Activated CD8-positive, alpha-beta memory T cell treated with anti-CD3 and anti-CD28 coated beads for 4 hours (primary cell): ENCODE measurements at places on chromosomes 1 and 21.

DNA sequence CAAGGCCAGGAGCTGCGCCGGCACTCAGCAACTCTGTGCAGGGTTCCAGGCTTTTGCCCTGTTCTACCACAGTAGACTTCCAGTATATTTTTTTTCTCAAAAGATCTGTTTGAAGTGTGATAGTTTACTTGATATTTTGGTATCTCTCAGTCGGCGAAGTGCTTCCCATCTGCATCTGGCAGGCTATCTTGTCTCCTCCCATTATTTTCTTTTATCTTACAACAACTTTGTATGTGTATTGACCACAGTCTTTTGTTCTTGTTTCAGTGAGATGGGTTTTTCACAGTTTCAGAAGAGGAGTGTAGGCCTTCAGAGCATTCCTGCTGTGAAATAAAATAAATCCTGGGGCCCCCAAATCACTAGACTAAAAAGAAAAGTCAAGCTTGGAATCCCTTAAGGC lies 292.9 kb downstream of the PTGER3 start:
- no peak for DNase-seq

DNA sequence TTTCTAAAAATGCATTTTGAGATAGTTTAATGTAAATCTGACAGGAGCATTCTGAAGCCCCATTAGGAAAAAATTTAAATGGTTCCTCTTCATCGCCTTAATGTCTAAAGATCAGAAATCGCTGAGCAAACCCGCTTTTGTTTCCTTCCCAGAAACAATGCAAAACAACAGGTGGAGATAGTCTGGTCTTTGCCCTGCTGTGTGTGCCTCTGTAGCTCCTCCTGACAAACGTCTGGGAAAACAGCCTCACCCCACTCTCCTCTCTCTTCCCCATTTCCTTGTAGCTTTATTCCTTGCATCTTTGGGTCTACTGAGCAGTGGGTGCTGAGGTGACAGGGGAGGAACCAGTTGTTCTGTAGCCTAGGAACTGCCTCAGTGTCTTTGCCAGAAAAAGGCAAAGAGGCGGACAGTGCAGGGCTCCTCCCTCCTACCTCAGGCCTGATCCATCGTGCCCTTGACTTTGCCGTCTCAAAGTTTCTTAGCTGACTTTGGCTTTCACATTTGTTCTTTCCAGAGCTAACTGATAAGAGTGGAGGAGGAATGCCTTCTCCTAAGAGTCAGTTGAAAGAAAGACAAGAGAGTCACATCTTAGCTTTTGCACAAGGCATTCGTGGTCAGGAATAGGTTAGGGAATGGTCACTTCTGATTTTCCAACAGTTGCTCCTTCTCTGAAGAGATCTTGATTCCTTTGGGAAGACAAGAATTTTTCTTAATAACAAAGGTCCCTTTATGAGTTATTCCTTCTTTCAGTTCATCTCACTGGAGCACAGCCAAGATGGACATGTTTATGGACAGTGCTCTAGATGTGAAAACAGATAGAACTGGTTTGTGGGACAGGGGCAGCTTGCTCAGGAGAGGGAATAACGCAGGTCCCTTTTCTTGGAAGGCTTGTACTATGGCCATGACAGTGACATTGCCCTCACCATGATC lies 24.9 kb downstream of the SYT11 start:
- DNase-seq, result no peak

GRCh38 chr1:48026275-48026674 lies 29.1 kb upstream of the TRABD2B start:
- DNase-seq, result no peak

- no peak for DNase-seq
Measured at GRCh38 chr1:1213345-1214265, at the start of gene TNFRSF4. Gene TNFRSF4, minus strand, starts transcription at chr1:1214153. Its CDS starts 26 bp downstream, at chr1:1214127.

- DNase-seq, result no peak
Measured at GRCh38 chr1:203291201-203292096, 13.9 kb upstream of the BTG2 start.

DNA sequence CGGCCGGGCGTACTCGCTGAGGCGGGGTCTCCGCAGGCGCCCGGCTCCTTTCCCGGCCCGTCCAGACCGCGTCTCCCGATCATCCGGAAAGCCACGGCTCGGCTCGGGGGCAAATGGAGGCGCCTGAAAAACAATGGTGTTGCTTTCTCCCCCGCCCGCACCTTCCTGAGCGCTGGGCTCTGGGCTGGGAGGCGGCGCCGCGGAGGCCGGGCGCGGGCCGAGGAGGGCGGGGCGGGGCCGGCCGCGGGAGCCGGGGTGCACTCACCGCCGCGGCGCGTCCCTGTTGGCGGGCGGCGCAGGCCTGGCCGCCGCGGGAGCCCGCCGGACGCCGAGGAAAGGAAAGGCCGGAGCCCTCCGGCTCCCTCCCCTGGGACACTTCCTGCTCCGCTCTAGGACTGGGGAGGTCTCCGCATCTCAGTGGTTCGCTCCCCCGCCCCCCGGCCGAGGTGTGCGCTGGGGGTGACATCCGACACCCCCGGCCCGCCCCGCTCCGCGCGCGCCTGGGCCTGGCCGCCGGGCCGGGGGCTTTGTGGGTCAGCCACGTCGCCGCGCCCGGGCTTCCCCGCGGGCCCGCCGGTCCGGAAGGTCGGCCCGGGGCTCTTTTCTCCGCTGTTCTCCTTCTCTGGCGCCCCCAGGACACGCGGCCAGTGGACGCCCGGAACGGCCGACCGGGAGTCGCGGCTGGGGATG lies at the start of gene ZNF496:
TSS of gene ZNF496 (minus strand) at position 343 of the 690 bp plus-strand sequence. CDS start 2,289 bp downstream, outside the sequence.
- peak; percentile 46 for DNase-seq

GRCh38 chr1:31043631-31044030 lies 21.9 kb downstream of the PUM1 start:
- DNase-seq, result no peak

DNA sequence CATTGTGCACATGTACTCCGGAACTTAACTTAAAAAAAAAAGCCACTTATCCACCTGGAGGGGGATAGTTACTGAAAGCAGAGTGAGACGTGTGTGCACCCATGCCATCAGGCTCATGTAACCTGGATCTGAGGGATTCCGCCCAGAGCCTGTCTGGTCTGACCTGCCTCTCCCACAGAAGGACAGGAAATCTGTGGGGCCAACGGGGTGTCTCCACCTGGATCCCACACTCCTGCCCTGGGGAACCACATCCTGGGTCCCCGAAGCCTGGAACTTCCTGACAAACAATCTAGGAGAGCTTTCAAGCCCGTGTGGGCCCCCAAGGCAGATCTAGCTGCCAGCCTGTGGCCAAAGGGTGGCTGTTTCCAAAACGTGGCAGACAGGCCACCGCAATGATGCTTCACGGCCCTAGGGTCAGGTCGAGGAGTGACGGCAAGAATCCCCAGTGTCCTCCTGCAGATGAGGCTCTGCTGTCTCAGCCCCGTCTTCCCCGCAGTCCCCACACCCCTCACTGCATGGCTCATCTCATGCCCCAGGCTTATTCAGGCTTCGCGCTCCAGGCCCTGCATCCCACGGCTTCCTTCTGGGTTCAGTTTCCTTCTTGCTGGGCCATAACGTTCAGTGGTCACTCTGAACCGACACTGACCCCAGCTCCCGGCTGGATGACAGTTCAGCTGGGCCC lies 21.0 kb upstream of the PCBP3 start:
- no peak for DNase-seq

DNA sequence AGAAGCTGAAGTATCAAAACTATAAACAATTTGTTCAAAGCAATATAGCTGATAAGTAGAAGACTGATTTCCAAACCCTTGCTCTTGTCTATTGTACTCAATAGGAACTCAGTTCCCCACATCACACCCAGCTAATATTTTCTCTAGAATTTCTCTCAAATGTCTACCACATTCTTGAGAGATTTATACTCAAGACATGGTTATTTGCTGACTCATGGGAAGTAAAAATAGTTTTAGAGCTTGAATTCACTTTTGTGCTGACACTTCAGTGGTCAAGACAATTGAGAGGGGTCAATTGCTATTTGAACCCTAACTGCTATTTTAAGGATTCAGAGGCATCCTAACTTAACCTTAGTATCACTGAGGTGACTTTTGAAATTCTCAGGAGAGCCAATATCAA lies 99.0 kb downstream of the TNNI3K start:
- DNase-seq, result no peak

GRCh38 chr1:204990721-204991341 lies 52.2 kb upstream of the CNTN2 start:
- no peak for DNase-seq

DNA sequence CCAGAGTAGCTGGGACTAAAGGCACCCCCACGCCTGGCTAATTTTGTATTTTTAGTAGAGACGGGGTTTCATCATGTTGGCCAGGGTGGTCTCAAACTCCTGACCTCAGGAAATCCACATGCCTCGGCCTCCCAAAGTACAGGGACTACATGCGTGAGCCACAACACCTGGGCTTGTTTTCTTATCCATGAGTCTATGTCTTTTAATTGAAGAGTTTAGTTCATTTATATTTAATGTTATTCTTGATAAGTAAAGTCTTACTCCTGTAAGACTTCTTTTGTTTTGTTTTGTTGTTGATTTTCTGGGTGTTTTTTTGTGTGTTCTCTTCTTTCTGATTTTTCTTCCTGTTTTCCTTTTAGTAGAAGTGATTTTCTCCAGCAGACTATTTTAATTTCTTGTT lies 621.0 kb downstream of the LTN1 start:
- DNase-seq, result no peak

GRCh38 chr21:29301691-29302090 lies 3.0 kb downstream of the BACH1 start:
- no peak for DNase-seq

DNA sequence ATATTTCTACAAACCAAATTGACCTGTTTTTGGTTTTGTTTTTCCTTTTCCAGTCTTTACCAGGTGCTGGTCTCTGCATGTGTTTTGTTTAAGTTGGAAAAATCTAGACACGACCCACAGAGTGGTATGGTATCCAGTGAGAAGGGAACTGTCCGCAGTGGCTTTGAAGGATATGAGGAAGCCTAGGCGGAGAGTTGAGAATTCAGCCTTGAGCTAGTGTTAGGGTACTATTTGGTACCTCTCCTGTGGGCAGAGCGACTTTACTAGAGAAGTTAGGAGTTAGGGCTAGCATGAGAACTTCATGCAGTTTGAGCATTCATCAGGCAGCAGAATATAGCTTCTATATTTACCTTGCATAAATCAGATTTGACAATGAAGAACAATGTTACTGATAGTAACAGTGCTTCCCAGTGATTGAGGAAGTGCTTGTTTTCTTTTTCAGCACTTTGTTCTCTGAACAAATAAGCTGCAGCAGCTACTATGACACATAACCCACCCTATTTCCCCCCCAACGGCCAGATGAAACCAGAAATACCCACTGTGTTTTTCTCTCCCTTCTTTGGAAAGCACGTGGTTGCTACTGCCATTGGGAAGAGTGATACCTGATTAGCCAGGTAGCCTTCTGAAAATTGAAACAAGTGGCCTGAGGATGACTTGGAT lies 19.0 kb downstream of the MRPS6 start:
- DNase-seq, result no peak

GRCh38 chr1:155466617-155466972 lies 96.0 kb downstream of the ASH1L start:
- DNase-seq, result no peak

GRCh38 chr1:231039161-231040018 lies 664 bp downstream of the FAM89A start:
- peak; percentile 19 for DNase-seq

- DNase-seq, result no peak
Measured at GRCh38 chr1:33182401-33182841, 578 bp upstream of the TRIM62 start.

GRCh38 chr1:17372955-17373354 lies 959 bp downstream of the PADI6 start:
- DNase-seq, result no peak

DNA sequence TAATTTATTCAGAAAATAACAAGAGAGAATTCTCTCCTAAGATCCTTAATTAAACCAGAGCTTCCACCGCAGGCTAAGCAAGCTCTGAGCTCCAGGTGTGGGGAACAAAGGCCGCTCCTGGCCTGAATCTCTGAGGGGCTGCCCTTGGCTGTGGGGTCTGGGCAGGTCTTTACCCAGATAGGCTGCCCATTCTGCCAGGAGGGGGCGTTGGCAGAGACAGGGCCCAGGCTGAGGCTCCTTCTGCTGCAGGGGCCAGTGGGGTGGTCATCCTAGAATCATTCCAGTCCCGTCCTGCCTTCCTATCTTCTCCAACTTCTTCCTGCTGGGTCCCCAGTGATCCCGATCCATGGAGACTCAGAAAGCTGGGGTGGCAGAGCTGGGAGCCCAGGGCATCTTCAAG lies 82.9 kb upstream of the POU3F1 start:
- DNase-seq, result no peak

GRCh38 chr1:78663923-78664322 lies 14.3 kb downstream of the IFI44 start:
- no peak for DNase-seq

DNA sequence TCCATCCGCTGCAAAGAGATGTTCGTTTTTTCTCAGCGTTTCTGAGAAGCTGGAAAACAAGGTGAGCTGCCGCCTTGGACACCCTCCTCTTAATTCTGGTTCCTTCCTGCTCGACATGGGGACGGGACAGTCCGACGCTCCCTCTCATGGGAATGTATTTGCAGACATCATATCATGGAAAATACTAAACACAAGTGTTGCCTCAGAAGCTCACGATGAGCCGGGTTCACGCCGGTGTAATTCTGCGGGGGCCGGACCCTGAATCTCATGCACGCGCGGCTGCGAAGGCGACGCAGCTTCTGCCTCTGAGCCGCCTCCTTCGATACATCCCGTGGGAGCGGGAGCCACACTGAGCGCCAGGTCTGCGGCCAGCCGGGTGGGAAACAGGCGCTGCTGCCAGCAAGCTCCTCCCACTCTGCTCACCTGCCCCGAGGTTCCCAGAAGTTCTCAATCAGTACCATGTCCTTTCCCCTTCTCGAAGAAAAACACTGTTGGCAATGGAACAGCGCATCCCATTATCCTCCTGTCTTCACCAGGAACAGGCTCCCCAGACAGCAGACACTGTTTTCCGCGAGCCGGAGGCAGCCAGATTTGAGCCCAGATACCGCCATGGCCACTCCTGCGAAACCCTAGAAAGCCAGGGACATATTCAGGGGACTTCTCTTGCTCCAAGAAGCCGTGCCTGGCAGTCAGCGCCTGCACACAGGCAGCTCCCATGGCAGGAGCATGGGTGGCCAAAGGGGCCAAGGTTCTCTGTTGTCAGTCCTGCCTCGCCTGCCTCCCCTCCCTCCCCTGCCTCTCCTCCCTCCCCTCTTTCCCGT lies 98.0 kb downstream of the WDR4 start:
- DNase-seq, result no peak

GRCh38 chr1:78540048-78540447 lies 49.3 kb downstream of the PTGFR start:
- no peak for DNase-seq
